ENCODE measurements at places on chromosomes 3 and 15.

- no peak for DNase-seq
Measured at GRCh38 chr3:176867681-176868663, 329.3 kb downstream of the TBL1XR1 start.

- DNase-seq: no peak
Measured at GRCh38 chr3:64715211-64715982, 27.6 kb upstream of the ADAMTS9 start.

DNA sequence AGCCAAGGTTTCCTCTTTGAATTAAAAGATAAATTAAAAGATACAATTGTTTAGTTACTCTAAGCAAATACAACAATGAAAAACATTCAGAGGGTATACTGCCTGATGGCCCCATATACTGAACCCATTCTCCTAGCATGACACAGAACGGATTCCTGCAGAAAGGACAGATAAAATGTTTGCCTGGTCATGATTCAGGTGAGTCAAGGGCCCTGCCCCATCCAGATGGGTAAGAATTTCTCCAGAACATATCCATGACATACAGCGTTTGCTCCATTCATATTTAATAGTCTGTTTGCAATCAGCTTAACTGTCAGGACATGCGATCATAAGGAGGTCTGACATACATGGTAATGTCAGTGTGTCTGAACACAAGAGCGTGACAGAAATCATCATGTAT lies 8.6 kb downstream of the TMEM41A start:
- DNase-seq: no peak

GRCh38 chr3:184604615-184605290 lies 43.2 kb downstream of the EPHB3 start:
- no peak for DNase-seq

- DNase-seq: no peak
Measured at GRCh38 chr3:81339040-81339845, 422.2 kb downstream of the GBE1 start.

DNA sequence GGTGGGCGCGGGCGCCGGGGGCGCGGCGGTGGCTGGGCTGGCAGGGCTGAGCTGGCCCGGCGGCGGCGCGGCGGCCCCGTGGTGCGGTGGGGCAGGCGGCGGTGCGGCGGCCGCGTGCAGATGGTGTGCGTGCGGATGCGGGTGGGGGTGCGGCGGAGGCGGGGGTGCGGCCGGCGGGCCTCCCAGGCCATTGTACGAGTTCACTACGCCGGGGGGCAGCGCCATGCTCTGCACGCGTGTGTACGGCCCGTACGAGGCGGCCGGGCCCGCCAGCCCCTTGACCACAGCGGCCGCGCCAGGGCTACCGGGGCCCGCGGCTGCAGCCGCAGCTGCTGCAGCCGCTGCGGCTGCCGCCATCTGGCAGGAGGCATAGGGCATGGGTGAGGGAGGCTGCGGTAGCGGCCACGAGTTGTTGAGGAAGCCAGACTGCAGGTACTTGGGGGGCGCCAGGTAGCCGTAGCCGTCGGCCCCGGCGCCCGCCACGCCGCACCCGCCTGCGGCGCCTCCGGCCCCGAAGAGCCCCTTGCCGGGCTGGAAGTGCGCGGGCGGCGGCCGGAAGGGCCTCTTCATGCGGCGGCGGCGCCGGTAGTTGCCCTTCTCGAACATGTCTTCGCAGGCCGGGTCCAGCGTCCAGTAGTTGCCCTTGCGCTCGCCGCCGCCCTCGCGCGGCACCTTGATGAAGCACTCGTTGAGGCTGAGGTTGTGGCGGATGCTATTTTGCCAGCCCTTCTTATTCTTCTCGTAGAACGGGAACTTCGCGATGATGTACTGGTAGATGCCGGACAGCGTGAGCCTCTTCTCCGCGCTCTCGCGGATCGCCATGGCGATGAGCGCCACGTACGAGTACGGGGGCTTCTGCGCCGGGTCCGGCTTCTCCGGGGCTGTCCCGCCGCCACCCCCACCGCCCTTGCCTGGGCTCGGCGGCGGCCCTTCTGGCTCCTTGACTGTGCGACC lies 951 bp downstream of the FOXL2 start:
- peak; percentile 53 for DNase-seq

GRCh38 chr3:48588230-48588629 lies 6.9 kb downstream of the COL7A1 start:
- DNase-seq: no peak

DNA sequence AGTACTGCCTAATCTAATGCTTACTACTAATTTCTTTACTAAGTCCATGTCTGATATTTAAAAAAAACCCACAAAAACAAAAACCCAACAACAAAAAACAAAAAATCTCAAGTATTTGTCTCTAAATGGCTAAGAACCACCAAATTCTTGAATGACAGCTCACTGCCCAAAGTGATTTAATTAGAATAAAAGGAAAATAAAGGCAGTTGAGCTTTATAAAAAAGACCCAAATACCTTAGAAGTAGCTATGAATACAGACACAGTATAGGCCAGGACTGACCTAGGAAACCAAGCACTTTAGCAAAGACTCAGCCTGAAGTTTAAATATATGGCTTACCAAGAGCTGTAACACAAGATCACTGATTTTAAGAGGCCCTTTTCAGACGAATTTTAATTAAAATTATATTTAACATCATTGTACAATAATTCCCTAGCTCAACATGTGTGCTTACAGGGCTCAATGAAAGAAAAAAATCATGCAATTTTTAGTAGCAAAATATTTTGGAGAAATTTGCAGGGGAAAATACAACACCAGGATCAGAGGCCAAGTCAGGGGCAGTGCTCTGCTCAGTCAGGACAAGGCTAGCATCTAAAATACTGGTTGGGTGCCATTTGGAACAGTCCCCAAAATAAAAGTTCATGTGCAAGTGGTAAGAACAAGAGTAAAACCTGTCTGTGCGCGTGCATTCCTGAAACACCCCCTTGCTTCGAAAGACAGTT lies 24.8 kb downstream of the UQCC5 start:
- no peak for DNase-seq

DNA sequence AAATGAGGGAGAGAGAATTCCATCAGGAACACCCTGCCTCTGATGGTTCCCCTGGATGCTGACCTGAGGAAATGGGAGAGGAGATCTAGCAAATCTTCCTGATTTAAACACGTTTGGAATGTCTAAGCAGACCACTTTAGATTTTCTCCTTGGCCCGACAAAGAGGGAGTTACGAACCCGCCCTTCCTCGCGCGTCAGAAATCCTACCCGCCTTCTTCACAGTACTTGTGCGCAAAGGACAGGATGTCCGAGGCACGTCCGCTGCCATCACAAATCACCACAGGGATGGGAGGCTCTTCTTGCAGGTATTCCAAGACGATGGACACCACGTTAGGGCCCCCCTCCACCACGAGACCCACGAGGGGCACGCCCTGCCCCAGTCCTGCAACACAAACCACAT lies 38.6 kb downstream of the TRPM1 start:
- no peak for DNase-seq

DNA sequence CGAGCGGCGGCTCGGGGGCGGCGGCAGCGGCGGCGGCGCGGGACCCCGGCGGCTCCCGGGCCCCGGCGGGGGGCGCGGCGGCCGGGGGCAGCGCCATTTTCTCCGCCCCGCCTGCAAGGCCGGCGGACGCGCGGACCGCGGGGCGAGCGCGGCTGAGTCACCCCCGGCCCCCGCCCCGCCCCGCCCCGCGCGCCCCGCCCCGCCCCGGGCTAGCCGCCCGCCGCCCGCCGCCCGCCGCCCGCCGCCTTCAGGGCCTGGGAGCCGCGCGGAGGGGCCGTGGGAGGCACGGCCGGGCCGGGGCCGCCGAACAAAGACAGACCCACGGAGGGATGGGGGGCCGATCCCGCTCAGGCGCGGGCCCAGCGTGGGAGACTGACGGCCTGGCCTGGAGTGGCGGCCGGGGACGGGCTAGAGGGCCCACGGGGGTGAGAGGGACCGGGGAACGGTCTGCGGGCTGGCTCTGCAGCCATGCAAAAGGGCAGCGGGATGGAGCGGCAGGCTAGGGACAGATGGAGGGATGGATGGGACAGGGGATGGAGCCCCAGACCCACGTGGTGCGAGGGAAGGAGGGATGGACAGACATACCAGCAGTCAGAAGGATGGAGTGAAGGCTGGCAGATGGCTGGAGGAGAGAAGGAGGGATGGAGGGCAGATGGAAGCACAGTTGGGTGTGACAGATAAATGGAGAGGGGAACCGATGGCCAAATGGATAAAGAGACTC lies at the start of gene EIF4E3:
EIF4E3 (minus strand) TSS at position 132 of the 721 bp plus-strand sequence; CDS start at position 97, 35 bp downstream.
- DNase-seq: peak; percentile 43

GRCh38 chr15:66771351-66771650 lies 69.3 kb downstream of the SMAD6 start:
- no peak for DNase-seq

DNA sequence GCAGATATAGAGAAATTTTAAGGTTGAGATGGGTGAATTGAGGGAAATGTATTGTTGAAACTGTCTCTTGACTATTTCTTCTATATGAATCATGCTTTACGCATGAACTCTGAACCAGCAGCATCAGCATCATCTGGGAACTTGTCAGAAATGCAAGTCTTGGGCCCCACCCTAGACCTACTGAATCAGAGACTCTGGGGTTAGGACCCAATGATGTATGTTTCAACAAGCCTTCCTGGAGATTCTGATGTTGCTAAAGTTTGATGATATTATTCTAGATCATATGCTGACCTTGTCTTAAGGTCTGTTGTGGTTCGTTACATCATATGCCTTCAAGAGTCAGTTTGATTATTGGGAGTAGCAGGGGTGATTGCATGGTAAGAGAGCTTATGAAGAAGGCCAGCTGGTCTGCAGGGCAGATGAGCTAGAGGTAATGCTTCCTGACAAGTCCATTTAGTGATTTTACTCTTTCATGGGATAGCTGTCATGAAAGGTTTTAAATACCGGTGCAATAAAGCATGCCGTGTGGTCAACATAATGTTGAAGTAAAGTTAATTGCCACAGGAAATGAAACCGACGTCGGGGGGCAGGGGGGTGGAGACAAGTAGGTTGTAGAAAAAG lies 152.4 kb upstream of the MRPL3 start:
- DNase-seq: no peak

DNA sequence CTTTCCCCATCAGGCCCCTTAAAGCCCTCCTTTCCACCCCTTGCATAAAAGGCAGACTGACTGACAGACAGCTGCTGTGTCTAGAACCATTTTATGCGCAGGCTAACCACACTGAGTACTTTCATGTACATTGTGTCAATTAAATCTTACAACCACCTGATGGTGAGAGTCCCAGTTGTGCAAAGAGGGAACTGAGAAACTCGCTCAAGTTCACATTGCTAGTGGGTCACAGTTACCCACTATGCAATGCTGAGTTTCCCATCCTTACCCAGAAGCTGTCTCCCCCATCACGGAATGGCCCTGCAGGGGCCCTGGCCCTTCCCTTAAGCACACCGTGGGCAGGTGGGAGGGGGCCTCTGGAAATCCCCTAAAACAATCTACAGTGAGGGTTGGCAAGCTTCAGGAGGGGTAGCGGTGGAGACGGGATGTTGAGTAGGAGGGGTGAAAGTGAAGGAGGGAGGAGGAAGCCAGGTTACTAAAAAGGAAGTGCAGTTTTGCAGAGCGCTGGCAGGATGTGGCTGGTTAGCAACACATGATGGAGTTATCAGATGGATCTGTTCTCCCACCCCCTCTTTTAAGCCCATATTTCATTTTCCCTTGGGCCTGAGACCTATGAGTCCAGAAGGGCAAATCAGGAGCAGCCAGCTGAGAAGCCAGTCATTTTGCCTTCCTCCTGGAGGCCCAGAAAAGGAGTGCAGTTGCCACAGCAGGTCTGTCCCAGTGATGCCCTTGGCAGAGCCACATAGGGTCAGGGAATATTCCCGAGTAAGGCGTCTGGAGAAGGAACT lies 30.0 kb downstream of the STARD5 start:
- peak; percentile 81 for DNase-seq

- DNase-seq: no peak
Measured at GRCh38 chr3:194340757-194341400, 10.2 kb downstream of the CPN2 start.

GRCh38 chr3:123640740-123641462 lies 56.0 kb upstream of the HACD2 start:
- DNase-seq: no peak

DNA sequence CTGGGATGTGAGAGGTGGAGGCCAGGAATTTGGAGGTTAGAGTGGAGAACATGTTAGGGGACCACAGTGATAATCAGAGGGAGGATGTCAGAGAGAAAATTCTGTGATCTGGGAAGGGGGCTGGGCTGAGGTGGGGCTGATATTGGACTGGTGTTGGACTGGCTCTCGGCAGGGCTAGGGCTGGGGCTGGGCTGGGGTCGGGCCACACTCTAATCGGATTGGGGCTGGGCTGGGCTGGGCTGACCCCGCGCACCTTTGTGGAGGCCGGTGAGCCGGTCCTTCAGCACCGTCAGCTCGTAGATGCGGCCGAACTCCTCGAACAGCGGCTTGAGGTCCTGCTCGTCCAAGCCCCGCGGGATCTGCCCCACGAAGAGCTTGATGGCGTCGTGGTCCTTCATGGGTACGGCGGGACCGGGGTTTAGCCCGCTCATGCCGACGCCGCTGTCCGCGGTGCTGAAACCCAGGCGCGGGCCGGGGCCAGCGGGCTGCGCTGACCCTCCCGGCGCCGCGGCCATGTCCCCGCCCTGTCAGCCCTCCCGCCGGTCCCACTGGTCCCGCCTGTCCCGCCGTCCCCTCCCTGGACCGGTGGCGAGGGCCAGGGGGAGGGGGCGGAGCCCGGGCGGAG lies 485 bp downstream of the CELF6 start:
- DNase-seq: peak; percentile 46

GRCh38 chr3:127392156-127392490 lies 104.3 kb upstream of the PRR20G start:
- no peak for DNase-seq

DNA sequence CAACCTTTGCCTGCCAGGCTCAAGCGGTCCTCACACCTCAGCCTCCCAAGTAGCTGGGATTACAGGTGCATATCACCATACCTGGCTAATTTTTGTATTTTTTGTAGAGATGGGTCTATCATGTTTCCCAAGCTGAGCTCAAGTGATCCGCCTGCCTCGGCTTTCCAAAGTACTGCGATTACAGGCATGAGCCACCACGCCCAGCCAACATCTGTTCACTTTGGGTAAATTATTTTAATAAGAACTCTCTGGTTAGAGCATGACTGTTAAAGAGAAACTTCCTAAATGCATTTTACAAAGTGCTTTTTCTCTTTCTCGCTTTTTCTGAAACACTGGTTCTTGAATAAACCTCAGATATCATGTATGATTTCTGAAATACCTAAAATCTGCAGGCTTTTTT lies 172.5 kb downstream of the PTPRG start:
- no peak for DNase-seq

DNA sequence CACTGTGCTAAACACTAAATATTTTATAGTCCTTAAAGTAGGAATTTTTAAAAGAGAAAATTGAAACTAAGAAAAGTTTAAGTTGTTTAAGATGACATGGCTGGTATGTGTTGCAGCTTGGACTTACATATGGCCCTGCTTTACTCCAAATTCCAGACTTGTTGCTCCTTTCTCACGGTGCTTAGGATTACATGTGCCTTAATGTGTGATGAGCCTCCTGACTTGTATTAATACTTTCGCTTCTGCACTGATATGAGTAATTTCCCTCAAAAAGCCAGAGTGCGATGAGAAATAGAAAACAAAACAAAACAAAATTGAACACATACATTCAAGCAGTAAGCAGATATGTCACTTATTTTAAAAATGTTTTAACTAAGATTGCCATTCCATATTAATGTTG lies 250.2 kb downstream of the VGLL3 start:
- DNase-seq: no peak
